Gastroesophageal sphincter (tissue), 4 donors: ENCODE measurements at places on chromosomes 11 and 22. TPM values are rescaled to one million over a fixed set of nuclear protein-coding genes. Genes with fewer than 3 reads are reported as not detected.

DNA sequence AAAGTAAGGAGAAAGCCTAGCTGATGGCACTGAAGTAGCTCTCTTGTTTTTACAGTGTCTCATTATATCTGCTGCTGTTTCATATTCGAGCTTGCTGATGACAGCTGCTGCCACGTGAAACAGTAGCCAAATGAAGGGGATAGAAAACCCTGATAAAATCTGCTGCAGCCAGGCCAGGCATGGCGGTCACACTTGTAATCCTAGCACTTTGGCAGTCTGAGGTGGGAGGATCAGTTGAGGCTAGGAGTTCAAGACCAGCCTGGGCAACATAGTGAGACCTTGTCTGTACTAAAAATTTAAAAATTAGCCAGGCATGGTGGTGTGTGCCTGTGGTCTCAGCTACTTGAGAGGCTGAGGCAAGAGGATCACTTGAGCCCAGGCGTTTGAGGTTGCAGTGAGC is 13.4 kb downstream of the IFT46 start:
- ATAC-seq, result no peak

DNA sequence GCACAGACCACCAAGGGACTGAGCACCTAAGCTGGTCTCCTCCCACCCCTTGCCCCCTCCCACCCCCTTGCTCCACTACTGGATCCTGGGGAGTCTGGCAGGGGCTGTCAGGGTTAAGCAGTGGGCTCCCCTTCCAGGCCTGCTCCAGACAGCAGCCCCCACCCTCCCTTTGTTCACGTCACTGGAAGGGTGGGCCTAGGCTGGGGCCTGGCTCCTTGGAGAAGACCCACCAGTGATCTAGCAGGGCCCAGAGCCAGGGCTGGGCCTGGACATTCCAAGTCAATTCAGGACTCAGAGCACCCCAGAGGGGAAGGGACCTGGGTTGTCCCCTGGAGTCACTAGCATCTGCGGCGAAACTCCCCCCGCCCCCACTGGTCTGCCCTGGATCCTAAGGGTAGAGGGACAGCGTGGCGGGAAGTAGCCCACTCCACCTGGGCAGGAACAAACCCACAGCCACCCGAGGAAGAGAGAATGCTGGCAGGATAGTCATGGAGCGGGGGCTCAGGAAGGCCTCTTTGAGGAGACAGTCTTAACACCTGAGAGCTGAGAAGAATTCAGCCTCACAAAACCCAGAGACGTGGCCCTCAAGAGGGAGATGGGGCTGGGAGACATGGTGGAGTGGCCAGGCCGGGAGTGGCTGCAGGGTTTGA is 45.8 kb downstream of the IGLL1 start:
- no peak for ATAC-seq

The P2RY6 gene
- 1.8 TPM for total RNA-seq

The STIP1 gene
- total RNA-seq, result 89.5 TPM

The SLC17A6 gene
- not detected for total RNA-seq

GRCh38 chr22:35306350-35306967 is 6.8 kb downstream of the TOM1 start:
- ATAC-seq, result no peak

DNA sequence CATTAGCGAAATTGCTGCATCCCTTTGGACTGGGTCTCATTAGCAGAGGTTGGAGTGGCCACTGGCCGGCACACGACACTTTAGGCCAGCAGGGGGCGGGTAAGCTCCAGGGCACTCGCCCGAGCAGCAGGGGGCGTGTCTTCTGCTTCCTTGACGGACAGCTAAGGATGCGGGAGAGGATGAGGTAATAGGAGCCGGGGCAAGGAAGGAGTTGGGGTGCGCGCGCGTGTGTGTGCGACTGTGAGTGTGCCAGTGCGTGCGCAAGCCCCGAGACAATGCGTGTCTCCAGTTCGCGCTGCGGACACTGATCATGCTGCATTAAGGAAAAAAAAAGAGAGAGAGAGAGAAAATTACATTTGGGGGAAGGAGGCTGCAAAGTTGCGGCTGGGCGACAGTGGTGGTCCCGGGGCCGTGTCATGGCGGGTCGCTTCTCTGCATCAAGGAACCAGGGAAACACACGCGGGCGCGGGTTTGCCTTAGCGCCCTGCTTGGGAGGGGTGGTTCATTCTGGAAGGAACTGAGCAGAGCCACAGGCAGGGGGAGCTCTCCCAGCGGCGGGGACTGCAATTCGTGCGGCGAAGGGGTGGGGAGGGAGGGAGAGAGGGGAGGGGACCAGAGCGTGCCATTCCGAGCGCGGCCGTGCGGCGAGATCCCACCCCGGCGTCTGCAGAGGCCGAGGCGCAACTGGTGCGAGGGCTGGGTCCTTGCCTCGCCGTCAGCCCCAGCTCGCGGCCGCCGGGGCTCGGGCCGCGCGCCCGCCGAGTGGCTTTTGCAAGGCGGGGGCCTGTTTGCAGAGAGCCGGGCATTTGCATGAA is at the start of gene DTX4:
DTX4 (plus strand) TSS at position 625 of the 815 bp plus-strand sequence. CDS start 464 bp downstream, outside the sequence.
- peak; percentile 89 for ATAC-seq

GRCh38 chr22:24419475-24419850 is 7.9 kb upstream of the ADORA2A start:
- no peak for ATAC-seq

DNA sequence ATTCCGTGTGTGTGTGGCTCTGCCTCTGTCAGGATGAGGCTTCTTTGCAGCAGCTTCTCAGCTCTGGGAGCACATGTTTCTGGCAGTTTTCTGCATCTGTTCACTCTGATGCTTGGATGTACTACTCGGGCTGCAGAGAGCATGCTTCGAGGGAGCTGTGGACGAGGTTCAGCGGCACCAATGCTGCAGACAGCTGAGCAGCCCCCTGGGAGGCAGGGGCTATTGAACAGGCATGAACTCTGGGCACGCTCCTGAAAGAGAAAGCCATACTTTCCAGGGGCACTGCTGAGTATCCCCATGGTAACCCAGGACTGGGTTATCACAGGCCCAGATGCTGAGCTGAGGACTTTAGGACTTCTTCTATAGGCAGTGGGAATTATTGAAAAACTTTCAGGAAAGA is 33.8 kb downstream of the ADAMTS8 start:
- no peak for ATAC-seq

The C11orf86 gene
- not detected for total RNA-seq

- no peak for ATAC-seq
Observed at GRCh38 chr22:19352217-19352616, 60.7 kb upstream of the CLTCL1 start.

DNA sequence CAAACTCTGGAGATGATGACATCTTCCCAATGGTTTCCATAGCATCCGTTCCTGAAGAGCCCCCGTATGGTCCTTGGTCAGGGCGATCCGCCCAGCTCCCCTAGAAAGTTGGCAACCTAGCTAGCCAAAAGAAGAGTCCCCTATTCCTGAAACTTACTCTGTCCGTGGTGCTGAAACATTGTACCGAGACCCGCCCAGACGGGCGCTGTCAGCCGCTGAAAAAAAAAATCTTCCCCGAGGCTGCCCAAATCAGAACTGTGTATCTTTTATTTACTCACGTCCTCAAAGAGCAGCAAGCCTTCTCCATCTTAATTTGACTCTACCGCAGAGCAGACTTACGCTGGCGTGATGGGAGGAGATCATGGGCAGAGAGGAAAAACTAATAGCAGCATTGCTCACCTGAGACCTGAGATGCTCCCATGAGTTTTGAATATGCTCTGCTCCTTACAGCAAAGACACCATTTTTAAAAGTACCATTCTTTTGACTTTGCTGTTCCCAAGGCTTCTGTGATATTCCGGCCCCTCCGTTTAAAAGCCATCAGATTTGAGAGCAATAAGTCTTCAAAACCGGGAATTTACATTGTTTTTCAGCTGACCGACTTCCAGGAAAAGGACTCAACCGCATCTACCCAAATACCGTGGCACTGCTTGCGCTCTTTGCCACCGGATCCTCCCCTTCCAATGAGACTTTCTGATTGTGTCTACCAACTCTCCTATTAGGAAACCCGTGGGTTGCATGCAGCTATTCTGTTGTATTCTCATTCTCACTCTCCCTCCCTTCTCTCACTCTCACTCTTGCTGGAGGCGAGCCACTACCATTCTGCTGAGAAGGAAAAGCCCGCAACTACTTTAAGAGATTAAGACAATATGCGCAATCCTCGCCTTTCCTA is at the start of gene SLC17A6:
SLC17A6 (plus strand) TSS at position 786 of the 890 bp plus-strand sequence. CDS start 153 bp downstream, outside the sequence.
- no peak for ATAC-seq

- no peak for ATAC-seq
Observed at GRCh38 chr11:44301564-44302271, 8.2 kb downstream of the ALX4 start.

GRCh38 chr22:49530671-49531367 is 296.9 kb downstream of the BRD1 start:
- ATAC-seq, result no peak

The CALCA gene
- not detected for total RNA-seq

The SGSM1 gene
- total RNA-seq, result 4.2 TPM

- no peak for ATAC-seq
Observed at GRCh38 chr11:84412862-84413261, 1126.7 kb upstream of the CCDC90B start.

DNA sequence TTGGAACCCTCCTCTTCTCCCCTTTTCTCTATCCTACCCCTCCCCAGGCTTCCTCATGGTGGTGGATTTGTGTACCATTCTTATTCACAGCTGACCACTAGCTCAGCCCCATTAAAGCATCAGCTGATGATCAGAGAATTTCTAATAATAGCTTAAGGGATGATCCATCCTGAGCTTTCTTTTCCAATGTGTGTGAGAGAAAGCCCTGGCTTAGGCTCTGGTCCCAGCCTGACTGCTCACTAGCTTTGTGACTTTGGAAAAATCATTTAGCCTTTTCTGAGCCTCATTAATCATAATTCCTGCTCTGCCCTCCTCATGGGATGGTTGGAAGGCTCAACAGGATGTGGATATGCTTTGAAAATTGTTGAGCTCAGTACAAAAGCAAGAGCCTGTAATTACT is 26.3 kb upstream of the CCDC90B start:
- ATAC-seq, result no peak

The SCUBE2 gene
- total RNA-seq, result 7.0 TPM

DNA sequence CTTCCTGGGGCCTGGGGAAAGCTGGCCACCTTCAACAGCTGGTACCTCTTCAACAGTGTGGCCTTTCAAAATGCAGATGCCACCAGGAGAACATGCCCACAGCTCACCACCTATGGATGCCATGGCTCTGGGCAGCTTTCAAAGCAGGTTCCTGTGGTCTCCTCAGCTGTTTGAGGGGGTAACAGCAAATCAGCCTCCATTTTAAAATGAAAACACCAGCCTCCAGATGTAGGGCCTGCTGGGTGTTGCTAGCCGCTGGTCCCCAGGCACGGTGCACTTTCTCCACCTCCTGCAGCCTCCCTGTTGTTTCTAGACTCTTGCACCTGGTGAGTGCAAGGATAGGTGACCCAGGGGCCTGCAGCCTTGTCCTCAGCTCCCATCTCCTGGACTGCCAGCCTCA is 10.0 kb downstream of the CDPF1 start:
- ATAC-seq, result no peak

The PHLDA2 gene
- 0.82 TPM for total RNA-seq

GRCh38 chr22:38411016-38411415 is 44.0 kb downstream of the KCNJ4 start:
- ATAC-seq, result no peak

The BTBD18 gene
- total RNA-seq, result not detected

DNA sequence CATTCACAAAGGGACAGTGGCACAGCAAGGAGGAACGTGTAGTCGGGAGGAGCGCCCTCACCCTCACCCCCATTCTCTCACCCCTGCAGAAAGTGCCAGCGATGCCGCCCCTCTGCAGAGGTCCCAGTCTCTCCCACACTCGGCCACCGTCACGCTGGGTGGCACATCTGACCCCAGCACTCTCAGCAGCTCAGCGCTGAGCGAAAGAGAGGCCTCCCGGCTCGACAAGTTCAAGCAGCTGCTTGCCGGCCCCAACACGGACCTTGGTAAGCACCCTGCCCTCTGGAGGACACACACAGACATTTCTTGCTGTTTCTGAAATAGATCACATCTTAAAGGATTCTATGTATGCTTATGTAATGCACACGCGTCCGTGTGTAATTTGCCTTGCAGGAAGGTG is 34.9 kb downstream of the TBC1D22A start:
- ATAC-seq, result no peak

DNA sequence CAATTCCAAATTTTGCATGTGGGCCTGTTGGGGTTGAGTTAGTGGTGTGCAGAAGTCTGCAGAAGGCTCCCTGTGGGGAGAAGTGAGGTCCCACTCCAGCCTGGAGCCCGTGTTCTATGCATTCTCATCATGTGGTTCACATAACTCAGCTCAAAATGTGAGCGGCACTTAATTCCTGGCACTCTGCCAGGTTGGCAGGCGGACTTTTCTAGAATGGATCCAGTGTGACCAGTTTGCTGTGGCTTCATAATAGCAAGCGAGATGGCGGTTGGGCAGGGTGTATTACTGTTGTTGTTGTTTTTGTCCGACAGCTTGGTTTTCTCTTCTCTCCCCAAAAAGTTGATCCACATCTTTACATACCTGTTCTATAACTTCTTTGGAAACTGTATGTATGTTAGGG is 146.8 kb upstream of the TTC12 start:
- no peak for ATAC-seq

DNA sequence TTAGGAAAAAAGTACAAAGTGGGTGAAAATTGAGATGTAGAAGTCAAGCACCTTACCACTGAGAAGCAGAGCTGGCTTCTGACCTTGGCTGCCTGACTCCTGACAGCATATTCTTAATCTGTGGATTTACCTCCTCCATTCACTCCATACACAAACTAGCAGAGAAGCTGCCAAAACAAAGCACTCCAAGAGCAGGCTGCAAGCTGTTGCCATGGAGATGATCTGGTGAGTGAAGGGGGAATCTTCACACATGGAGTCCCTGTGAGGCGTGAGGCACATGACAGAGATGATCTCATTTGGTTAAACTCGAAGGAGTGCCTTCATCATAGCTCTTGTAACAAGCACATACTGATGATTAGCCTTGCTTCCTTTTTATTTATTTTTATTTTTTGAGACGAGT is 16.1 kb downstream of the COMMD9 start:
- ATAC-seq, result no peak

DNA sequence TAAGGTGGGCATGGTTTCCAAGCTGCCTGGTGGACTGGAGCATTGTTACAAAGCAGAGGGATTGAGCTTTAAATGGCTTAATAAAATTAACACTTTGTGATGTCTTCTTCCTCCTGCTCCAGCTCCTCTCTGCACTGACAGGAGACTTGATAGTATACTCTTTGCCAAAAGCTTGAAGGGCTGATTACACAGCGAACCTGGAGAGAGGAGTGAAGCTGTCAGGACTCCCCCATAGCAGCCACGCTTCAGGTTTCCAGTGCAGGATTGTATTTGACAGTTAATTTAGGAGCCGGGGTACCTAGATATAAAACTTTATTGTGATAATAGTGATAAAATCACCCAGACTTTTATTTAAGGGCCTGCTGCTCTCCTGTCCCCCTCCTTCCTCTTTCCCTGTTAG is 50.0 kb downstream of the TRIM44 start:
- no peak for ATAC-seq

GRCh38 chr11:132008872-132009271 is 638.5 kb downstream of the NTM start:
- no peak for ATAC-seq

- no peak for ATAC-seq
Observed at GRCh38 chr22:23243006-23243573, 62.8 kb downstream of the BCR start.

DNA sequence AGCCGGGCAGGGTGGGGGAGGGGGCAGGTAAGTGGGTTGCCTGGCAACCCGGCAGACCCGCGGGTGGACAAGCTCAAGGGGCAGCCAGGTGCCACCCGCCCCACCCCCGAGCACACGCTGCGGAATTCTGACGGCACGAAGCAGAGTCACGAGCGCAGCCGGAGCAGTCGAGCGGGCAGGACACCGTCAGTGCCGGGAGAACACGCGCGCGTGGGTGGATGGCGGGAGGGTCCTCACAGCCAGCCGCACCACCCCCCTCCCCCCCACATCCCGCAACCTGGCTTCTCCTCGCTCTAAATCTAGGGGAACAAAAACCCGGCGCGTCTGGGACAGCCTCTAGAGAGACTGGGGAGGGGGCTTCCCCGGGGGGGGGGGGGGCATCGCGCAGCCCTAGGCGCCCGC is 133.1 kb upstream of the HSD17B12 start:
- peak; percentile 31 for ATAC-seq
